Progenitor cell of endocrine pancreas (in vitro differentiated cells): ENCODE measurements at places on chromosomes 6 and 20. TPM values are rescaled to one million over a fixed set of nuclear protein-coding genes. Genes with fewer than 3 reads are reported as not detected.

- DNase-seq = no peak
Observed at GRCh38 chr20:57791178-57791962, 81.6 kb upstream of the PMEPA1 start.

GRCh38 chr20:46943861-46944591 is 49.4 kb downstream of the EYA2 start:
- DNase-seq = no peak

Gene SMOC2
- 4.8 and 5.9 TPM in 2 replicates for total RNA-seq

GRCh38 chr6:10323018-10323417 is 91.9 kb downstream of the TFAP2A start:
- DNase-seq = no peak

DNA sequence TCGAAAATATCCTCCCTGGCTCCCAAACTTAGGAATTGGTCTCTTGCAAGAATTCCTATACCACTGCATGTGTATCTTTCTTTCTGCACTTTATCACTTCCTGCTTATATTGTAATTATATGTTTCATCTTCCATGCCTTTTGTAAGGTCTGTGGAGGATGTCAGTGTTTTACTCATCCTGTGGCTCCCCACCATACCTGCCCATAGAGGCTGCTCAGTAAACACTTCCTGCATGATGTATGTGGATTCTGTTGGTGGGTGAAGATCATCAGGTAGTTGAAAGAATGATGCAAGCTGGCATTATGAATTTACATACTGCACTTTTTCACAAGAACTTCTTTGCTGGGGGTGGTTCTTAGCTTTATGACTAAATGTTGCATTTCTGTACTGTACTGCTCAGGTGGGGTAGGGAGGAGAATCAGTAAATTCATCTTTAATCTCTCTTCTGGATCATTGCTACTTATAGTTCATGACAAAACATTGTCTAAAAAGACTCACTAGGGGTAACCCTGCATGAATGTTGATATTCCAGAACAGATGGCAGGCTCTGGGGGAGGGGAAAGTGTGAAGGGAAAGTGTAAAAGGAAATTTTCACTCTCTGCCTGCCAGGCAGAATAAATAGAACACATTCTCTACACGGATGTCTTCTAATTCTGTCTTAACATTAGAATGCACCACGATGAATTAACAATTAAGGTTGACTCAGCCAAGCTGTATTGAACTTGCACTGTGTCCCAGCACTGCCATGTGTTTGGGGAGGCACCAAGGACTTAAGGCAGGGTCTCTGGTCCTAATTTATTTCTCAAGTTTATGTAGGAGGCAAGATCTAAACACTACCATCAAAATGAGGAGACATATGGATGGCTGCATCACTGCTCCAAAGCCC is 36.0 kb upstream of the KLHL31 start:
- DNase-seq = no peak

Gene OLIG3
- total RNA-seq = not detected in 2 replicates

- DNase-seq = peak; percentile 13
Observed at GRCh38 chr6:10416863-10417641, 2.2 kb upstream of the TFAP2A start.
